Uterus (tissue), 4 donors: ENCODE measurements at places on chromosomes 4 and X. TPM values are rescaled to one million over a fixed set of nuclear protein-coding genes. Genes with fewer than 3 reads are reported as not detected.
A peak's percentile ranks its signal among the peaks of the same experiment; 100 is the strongest.

DNA sequence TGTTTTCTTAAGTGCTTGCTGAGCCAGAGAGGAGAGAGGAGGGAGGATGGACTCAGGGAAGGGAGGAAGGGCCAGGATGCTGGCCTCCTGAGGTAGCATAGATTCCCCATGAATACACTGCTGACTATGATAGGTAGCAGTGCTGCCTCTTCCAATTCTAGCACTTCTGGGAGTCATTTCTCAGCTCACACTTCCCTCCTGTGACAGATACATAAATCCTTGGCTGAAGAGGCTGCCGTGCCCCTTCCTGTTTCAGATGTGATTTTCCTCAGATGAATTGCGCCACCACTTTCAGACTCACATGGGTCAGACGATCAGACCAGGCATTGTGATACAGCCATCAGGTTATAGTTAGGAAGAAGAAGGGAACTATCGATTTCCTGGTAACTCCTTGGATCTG, 22.4 kb downstream of the TSC22D3 start:
- H3K27me3 ChIP-seq, result no peaks in the 10 kb centered on the region
- no peak overlapping the region for H3K4me3 ChIP-seq
- no peaks in the 10 kb centered on the region for H3K36me3 ChIP-seq
- no peaks in the 10 kb centered on the region for H3K4me1 ChIP-seq
- H3K27ac ChIP-seq, result peak overlapping the region; percentile 2
- no peak for DNase-seq

- no peaks in the 10 kb centered on the region for H3K36me3 ChIP-seq
- H3K27me3 ChIP-seq, result no peaks in the 10 kb centered on the region
- H3K4me1 ChIP-seq, result no peaks in the 10 kb centered on the region
- no peak overlapping the region for H3K27ac ChIP-seq
Measured at GRCh38 chr4:105641845-105642244, 66.6 kb downstream of the INTS12 start.

GUCY1B1 gene
- total RNA-seq, result 25.3 TPM

- DNase-seq, result no peak
- no peak overlapping the region for H3K27ac ChIP-seq
- no peak overlapping the region for H3K4me3 ChIP-seq
- no peaks in the 10 kb centered on the region for H3K36me3 ChIP-seq
- no peaks in the 10 kb centered on the region for H3K27me3 ChIP-seq
Measured at GRCh38 chr4:81808011-81808672, 336.4 kb upstream of the RASGEF1B start.

SYP gene
- 4.4 TPM for total RNA-seq

TMSB15A gene
- 12.7 TPM for total RNA-seq

GRCh38 chrX:5644776-5645175, 583.9 kb downstream of the NLGN4X start:
- H3K36me3 ChIP-seq, result no peaks in the 10 kb centered on the region
- no peak overlapping the region for H3K4me3 ChIP-seq
- DNase-seq, result no peak
- H3K27ac ChIP-seq, result no peak overlapping the region

GRCh38 chr4:165443276-165443675, 64.5 kb downstream of the CPE start:
- DNase-seq, result no peak
- H3K27ac ChIP-seq, result no peak overlapping the region
- H3K27me3 ChIP-seq, result no peaks in the 10 kb centered on the region
- H3K36me3 ChIP-seq, result no peaks in the 10 kb centered on the region
- H3K4me1 ChIP-seq, result no peaks in the 10 kb centered on the region

DNA sequence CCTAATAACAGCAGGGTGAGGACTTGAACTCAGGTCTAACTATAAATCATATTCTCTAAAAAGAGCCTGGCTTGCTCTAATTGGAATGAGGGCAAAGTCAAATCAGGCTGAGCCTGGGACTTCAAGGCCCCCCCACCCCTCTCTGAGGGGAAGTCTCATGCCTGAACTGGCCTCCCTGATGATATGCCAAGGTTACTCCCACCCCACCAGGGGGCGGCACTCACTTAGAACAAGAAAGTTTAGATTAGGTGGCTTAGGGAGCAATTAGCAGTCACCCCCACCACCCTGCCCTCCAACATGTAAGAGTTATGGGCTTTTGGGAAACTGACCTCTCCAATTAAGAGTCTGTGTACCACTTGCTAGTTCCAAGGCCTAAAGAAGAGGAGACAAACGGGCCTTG, 2.7 kb downstream of the FOXO4 start:
- no peaks in the 10 kb centered on the region for H3K27me3 ChIP-seq
- DNase-seq, result peak; percentile 69
- no peaks in the 10 kb centered on the region for H3K36me3 ChIP-seq
- no peaks in the 10 kb centered on the region for H3K4me1 ChIP-seq

- no peaks in the 10 kb centered on the region for H3K36me3 ChIP-seq
- H3K4me1 ChIP-seq, result no peaks in the 10 kb centered on the region
- no peaks in the 10 kb centered on the region for H3K27me3 ChIP-seq
- no peak for DNase-seq
Measured at GRCh38 chr4:75752637-75753036, 28.3 kb downstream of the USO1 start.

CCDC110 gene
- 0.29 TPM for total RNA-seq

GRCh38 chrX:154140742-154141141, 3.3 kb upstream of the OPN1LW start:
- DNase-seq, result no peak
- no peaks in the 10 kb centered on the region for H3K27me3 ChIP-seq
- H3K36me3 ChIP-seq, result no peaks in the 10 kb centered on the region

DNA sequence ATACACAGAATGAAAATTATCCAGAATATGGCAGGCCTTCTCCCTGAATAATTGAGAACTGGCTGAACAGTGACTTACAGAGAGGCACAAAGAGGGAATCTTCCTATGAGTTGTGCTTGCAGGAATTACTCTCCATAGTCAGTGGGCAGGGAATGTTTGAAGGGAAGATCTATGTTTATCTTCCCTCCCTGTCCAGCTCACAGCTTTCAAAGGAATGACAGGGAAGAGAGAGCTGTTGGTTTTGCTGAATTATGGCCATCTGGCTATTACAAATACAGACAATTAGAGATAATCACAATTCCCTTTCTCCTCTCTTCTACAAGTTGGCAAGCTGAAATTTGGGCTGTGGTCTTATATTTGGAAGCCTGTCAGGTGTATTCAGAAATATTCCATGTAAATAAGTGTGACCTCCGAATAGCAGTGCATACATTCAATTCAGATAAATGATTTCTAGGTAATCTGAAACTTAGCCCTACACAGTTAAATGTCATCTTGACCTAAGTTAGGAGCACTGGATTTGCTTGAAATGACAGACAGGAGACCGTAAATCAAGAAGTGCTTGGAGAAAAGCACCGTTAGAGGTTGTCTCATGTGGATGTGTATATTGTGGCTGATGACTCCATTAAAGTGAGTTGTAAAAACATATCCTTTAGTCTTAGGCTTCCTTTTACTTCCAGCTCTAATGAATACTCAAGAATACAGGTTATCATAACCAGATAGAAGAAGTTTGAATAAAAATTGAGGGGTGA, 136.8 kb downstream of the C4orf33 start:
- no peaks in the 10 kb centered on the region for H3K4me1 ChIP-seq
- DNase-seq, result no peak
- no peaks in the 10 kb centered on the region for H3K36me3 ChIP-seq
- no peak overlapping the region for H3K4me3 ChIP-seq

DNA sequence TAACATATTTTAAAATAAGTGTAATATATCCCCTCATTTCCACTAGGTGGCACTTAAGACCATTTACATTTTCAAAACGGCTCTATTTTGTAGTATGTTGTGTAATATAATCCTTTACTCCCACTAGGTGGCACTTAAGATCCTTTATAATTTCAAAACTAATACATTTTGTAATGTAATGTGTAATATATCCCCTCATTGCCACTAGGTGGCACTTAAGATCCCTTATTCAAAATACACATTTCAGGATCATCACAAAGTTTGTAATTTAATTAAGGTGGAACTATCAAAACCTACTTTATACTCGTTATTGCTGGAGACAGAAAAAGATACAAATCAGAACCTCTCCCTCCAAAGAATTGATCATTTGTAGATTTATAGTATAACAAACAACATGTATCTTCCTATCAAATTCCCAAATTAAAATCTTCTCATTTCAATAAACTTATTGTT, 132.5 kb downstream of the ARHGAP6 start:
- no peak for DNase-seq
- no peak overlapping the region for H3K4me3 ChIP-seq
- H3K27ac ChIP-seq, result no peak overlapping the region
- no peaks in the 10 kb centered on the region for H3K4me1 ChIP-seq
- no peaks in the 10 kb centered on the region for H3K27me3 ChIP-seq

FABP2 gene
- not detected for total RNA-seq

DNA sequence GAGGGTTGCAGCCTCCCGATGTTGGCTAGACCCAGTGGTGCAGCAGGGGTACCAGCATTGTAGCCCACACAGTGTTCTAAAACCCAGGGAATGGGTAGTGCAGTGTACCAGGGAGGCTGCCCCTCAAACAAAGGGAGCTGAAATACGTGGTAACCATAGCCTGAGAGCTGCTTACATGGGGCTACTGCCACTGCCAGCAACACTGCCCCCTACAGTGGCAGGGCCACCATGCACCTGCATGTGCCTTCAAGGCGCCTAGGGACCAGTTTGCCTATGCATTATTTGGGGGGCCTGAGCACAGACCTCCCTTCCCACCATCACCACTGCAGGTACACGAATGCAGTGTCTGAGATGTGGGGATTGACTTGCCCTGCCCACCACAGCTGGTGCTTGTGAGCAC, 21.0 kb upstream of the BMP15 start:
- no peaks in the 10 kb centered on the region for H3K36me3 ChIP-seq
- H3K27ac ChIP-seq, result no peak overlapping the region

- peak within 1 kb of the TSS; percentile 21 for H3K4me3 ChIP-seq
- H3K4me1 ChIP-seq, result no peaks in the 10 kb centered on the region
- no peaks in the 10 kb centered on the region for H3K36me3 ChIP-seq
- H3K27me3 ChIP-seq, result no peaks in the 10 kb centered on the region
- H3K27ac ChIP-seq, result peak within 1 kb of the TSS; percentile 69
Measured at GRCh38 chrX:153780678-153781427, at the start of gene SRPK3. Gene SRPK3, plus strand, starts transcription at chrX:153781041. Its CDS starts 46 bp downstream, at chrX:153781087.

- no peak for DNase-seq
- no peak overlapping the region for H3K27ac ChIP-seq
- no peaks in the 10 kb centered on the region for H3K36me3 ChIP-seq
- H3K27me3 ChIP-seq, result no peaks in the 10 kb centered on the region
- H3K4me1 ChIP-seq, result no peaks in the 10 kb centered on the region
- no peak overlapping the region for H3K4me3 ChIP-seq
Measured at GRCh38 chrX:16772460-16772859, 13.8 kb upstream of the TXLNG start.

RIBC1 gene
- 3.0 TPM for total RNA-seq

TMEM154 gene
- 4.5 TPM for total RNA-seq

DNA sequence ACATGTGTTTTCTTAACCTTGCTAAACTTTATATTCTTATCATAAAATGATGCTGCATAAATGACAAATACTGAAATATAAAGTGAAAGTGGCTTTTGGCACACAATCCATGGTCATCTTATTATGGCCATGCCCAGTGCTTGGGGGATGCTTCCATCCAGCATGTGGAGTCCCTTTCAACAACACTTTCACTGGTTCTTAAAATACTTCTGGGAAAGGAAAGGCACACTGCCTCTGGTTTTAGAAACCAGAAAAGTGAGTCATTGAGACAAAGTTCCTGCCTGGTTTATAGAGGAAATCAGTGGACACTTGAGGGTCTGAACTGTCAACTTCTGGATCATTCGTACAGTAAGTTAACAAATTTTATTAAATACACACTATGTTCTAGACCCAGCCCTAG, 248.0 kb upstream of the ADAMTS3 start:
- H3K4me3 ChIP-seq, result no peak overlapping the region
- no peaks in the 10 kb centered on the region for H3K36me3 ChIP-seq
- DNase-seq, result no peak
- no peak overlapping the region for H3K27ac ChIP-seq
- no peaks in the 10 kb centered on the region for H3K4me1 ChIP-seq

- H3K4me1 ChIP-seq, result no peaks in the 10 kb centered on the region
- no peak overlapping the region for H3K4me3 ChIP-seq
- no peak for DNase-seq
- no peaks in the 10 kb centered on the region for H3K27me3 ChIP-seq
Measured at GRCh38 chr4:107270614-107271013, 234.5 kb upstream of the DKK2 start.

PAGE2B gene
- total RNA-seq, result not detected

PPBP gene
- 2.5 TPM for total RNA-seq

SPATA18 gene
- 12.2 TPM for total RNA-seq

GRCh38 chr4:78656968-78657445, 105.4 kb downstream of the ANXA3 start:
- DNase-seq, result no peak
- no peak overlapping the region for H3K4me3 ChIP-seq
- H3K27me3 ChIP-seq, result no peaks in the 10 kb centered on the region
- no peaks in the 10 kb centered on the region for H3K36me3 ChIP-seq
- no peaks in the 10 kb centered on the region for H3K4me1 ChIP-seq
- peak overlapping the region; percentile 12 for H3K27ac ChIP-seq

- no peak for DNase-seq
- no peaks in the 10 kb centered on the region for H3K36me3 ChIP-seq
- no peaks in the 10 kb centered on the region for H3K4me1 ChIP-seq
- H3K4me3 ChIP-seq, result no peak overlapping the region
Measured at GRCh38 chr4:109754093-109754857, 24.4 kb upstream of the PLA2G12A start.

CD40LG gene
- 0.21 TPM for total RNA-seq

NPNT gene
- 6.8 TPM for total RNA-seq

DNA sequence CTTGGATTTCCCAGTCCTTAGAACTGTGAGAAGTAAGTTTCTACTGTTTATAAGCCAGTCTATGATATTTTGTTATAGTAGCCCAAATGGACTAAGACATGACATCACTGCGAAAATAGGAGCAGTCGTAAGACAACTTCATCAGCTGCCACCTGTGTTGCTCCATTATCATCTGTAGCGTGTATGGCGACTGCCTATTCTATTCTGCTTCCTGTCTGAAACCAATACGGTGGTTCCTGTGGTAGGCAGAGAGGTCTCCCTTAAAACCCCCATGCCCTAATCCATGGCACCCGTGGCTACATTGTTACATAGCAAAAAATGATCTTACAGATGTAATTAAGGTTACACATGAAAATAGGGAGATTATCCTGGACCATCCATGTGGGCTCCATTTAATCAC, 105.4 kb upstream of the FAT1 start:
- no peaks in the 10 kb centered on the region for H3K36me3 ChIP-seq
- H3K4me3 ChIP-seq, result no peak overlapping the region
- no peak for DNase-seq
- no peaks in the 10 kb centered on the region for H3K4me1 ChIP-seq

DNA sequence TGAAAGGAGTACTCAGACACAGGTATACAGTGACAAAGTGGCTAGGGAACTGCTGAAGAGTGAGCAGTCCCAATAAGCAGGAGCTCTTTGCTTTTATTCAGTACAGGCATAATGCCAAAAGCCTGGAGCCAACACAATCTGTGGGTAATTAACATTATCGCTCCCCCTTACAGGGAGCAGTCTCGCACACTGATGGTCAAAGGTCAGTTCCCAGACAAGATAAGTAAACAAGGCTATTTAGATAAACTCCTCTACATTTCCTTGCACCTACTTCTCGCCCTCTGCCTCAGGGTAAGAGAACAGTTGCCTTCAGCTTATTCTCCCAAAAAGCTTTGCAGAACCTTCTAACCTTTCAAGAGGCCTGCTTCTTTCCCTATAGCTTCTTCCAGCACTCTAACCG, 73.9 kb upstream of the TAF9B start:
- H3K27ac ChIP-seq, result no peak overlapping the region
- no peak overlapping the region for H3K4me3 ChIP-seq
- no peaks in the 10 kb centered on the region for H3K36me3 ChIP-seq
- H3K4me1 ChIP-seq, result no peaks in the 10 kb centered on the region
- no peaks in the 10 kb centered on the region for H3K27me3 ChIP-seq
- no peak for DNase-seq
